ENCODE measurements at places on chromosomes 5 and 9. TPM values are rescaled to one million over a fixed set of nuclear protein-coding genes. Genes with fewer than 3 reads are reported as not detected.

DNA sequence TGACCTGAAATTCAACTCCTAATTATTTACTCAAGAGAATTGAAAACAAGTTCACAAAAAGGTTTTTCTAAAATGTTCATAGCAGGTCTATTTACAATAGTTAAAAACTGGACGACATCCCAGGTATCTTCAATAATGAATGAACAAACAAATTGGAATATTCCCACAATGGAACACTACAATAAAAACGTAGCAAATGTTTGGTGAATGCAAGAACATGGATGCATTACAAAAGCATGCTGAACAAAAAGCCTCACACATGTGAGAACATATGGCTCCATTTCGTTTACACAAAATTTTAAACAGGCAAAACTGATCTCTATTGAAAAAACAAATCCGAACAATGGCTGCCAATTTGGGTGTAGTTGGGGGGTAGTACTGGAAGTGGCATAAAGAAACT is 669.9 kb downstream of the MTRR start:
- DNase-seq: no peak

DNA sequence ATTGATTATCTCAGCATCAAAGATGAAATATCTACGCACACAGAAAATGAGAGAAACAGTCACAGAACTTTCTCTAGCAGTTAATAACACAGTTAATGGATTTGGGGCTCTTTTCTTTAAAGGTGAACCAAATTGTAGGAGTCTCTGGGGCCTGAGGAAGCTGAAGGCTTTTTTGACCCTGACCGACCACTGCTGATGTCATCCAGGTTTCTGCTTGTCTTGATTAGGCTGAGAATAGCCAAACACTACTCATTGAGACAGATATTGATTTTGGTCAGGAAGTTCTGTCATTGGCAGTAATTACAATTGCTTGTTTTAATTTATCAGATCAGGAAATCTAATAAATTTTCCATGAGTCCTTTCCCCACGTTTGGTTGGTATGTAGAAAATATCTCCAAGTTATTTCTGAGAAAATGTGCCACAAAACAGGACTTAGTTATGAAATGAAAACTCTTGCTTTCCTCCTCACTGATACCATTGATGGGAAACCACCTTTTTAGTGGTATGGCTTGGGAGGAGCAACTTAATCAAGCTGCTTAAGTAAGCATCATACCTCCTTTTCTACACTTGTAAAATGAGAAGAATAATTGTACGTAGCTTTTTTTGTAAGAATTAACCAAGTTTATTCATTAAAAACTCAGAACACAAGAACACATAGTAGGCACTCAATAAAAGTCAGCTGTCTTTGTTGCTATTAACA is 19.7 kb downstream of the CARTPT start:
- DNase-seq: no peak

Gene TMEM215
- not detected for polyA plus RNA-seq

GRCh38 chr5:158811350-158811749 is 288.4 kb downstream of the EBF1 start:
- DNase-seq: no peak

DNA sequence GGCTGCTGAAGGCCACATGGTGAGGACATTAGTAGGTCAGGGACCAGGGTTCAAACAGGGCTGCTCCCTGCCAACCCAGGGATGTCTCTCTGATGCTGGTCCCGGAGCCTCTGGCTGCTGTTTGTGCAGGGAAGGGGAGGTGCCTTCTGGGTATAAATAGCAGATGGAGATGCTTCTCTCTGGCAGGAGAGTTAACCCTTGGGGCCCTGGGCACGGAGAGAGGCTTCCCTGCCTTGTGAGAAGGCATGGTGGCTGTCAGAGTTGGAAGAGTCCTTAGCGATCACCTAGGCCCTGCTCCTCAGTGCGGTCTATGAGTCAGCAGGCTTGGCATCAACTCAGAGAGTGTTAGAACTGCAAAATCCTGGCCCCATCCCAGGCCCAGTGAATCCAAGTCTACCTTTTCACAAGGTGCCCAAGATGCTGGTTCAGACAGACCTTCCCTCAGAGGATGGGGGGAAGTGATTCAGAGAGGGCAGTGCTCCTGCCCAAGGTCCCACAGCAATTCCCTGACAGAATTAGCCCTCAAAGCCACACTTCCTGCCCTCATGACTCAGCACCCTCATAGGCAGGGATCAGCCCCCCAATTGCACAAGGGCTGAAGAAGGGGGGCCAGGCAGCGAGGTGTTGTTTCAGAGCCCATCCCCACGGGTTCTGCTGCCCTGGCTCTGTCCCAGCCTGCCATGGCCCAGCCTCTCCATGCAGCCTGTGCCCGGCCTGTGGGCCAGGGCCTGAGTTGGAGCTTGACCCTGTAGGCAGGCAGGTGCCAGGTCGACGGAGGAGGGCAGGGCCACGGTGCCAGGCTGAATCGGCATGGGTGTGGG is 25.6 kb downstream of the CAMK2A start:
- DNase-seq: peak; percentile 98

- no peak for DNase-seq
Measured at GRCh38 chr5:37787742-37788141, 52.1 kb downstream of the GDNF start.

DNA sequence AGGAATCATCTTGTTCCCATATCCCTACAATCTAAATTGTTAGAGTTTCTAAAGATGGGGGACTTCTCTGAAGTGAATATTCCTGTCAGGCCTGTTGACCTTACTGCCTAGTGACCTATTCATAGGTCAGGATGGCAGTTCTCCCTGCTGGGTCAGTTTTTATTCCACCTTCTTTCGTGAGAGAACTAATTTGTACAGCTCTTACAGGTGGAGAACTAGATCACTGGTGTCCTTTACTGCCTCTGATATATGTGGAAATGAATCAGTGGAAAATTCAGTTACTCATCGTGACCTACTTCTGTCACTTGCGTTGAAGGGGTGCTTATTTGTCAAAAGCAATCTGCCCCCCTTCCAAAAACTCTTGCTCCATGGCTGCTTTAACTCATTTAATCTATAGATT is 164.9 kb downstream of the CD180 start:
- no peak for DNase-seq

DNA sequence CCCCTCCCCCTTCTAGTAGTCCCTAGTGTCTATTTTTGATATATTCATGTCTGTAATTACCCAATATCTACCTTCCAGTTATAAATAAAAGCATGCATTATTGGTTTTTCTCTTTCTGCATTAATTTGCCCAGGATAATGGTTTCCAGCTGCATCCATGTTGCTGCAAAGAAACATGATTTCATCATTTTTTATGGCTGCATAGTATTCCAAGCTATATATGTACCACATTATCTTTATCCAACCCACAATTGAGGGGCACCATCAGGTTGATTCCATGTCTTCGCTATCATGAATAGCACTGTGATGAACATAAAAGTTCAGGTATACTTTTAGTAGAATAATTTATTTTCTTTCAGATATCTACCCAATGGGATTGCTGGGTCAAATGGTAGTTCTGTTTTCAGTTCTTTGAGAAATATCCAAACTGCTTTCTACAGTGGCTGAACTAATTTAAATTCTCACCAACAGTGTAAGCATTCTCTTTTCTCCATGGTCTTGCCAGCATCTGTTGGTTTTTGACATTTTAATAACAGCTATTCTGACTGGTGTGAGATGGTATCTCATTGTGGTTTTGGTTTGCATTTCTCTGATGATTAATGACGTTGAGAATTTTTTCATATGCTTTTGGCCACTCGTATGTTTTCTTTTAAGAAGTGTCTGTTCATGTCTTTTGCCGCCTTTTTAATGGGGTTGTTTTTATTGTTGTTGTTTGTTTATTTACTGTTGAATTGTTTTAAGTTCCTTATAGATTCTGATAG is 746.1 kb upstream of the MEF2C start:
- DNase-seq: no peak

DNA sequence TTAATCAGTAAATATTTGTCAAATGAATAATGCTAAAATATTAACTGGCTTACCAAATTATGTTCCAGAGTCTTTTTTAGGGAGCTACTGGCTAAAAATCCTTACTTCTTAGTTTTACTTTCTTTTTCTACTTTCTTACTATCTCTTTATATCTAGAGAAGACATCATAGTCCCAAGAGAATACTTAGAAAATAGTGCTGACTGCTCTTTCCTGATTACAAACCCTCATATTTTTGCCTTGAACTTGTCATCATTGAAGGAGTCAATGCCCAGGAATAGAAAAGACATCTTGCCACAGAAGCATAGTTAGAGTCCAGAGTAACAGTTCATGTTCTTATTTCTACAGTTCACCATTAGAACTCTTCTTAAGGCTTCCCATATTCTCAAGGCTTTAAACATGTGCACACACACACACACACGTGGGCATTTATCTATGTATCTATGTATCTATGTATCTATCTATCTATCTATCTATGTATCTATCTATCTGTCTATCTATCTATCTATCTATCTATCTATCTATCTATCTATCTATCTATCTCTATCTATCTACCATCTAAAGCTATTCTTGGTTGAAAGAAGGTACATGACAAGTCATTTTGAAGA is 654.3 kb downstream of the ANXA1 start:
- no peak for DNase-seq

Gene GPX3
- 139 TPM for polyA plus RNA-seq

- DNase-seq: no peak
Measured at GRCh38 chr9:71795097-71795813, 26.9 kb upstream of the CEMIP2 start.

Gene LMX1B
- polyA plus RNA-seq: 0.54 TPM

GRCh38 chr5:106019261-106019660 is 1651.5 kb downstream of the EFNA5 start:
- no peak for DNase-seq

- no peak for DNase-seq
Measured at GRCh38 chr5:157180374-157181264, at the start of gene ITK. ITK (plus strand) TSS chr5:157180840; CDS start chr5:157180978, 138 bp downstream.
